ENCODE measurements at places on chromosomes 2 and 18. TPM values are rescaled to one million over a fixed set of nuclear protein-coding genes. Genes with fewer than 3 reads are reported as not detected.

- DNase-seq, result no peak
Measured at GRCh38 chr2:150376553-150377335, 110.7 kb downstream of the RND3 start.

DNA sequence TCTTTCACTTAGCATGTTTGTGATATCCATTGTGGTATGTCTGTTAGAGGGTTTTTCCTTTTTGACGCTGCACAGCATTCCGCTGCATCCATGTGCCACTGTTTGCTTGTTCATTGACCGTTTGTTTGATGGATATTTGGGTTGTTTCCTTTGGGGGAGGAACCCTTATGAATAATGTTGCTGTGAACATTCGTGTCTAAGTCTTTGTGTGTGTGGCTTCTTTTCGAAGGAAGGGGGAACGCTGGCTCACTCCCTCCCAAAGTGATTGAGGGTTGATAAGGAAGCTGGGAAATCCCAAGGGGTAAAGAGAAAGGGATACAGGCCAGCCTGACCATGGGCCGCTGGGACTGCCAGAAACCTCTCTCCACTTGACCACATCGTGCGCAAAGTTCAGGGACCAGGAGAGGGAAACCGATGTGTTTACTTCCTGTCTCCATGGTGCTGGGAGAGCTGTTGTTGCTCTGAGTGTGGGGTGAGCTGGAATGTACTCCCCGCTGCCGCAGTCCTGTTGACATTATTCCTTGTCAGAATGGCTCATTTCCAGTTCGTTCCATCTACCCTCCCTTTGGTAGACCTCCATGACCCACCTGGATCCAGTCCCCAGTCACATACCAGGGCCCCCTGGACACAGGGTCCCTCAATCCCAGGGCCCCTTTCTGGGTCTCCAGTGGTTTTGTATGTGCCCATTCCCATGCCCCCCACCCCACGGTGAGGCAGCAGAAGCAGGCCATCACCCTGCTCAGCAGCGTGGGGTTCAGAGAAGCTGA lies 39.6 kb downstream of the HS1BP3 start:
- peak; percentile 59 for DNase-seq

GRCh38 chr18:9905401-9905922 lies 8.4 kb upstream of the VAPA start:
- DNase-seq, result no peak

TGFA gene
- polyA plus RNA-seq, result 1.1 TPM

NUP35 gene
- 6.8 TPM for polyA plus RNA-seq

COL4A3 gene
- 0.24 TPM for polyA plus RNA-seq
